ENCODE measurements at places on chromosomes 6 and 20.

DNA sequence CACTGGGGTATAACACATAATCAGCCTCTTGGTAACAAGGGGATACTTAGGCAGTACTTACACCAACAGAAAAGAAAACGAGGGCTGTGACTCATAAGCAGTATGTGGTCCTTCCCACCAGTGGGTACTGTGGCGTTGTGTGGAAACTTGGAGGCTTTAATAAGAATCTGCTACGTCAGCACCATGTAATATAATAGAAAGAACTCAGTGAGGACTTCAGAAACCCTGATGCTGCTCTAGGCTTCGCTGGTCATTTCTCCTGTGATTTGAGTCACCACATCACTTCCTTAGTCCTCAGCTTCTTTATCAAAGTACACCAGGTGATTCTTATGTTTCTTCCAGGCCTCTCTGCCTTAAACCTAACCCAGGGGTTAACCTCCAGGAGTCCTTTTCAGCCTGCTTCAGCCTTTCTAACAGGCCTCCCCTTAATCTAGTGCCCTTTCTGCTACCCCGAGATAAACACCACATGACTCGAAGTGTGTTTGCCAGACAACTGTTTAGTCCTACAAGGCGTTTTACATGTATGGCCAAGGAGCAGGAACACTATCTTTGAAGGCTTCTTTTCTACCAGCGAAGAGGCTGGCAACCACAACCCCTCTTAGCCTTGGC lies 68.5 kb downstream of the FYN start:
- DNase-seq = no peak

DNA sequence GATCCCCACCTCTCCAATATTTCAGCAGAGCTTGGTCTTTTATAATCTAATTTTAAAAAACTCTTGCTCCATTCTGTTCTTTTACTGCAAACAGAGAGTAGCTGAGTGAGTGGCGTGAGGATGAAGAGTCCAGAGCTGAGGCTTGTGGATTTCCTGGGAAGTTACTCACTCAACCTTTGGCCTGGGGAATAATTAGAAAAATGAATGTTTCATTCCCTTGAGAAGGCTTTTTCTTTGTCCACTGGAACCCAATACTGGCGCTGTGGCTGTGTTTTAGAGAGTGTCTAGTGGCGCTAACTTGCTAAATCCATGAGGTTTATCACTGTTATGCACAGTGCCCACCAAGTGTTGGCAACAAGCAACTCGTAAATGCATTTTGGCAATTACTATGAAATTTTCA lies 251.5 kb downstream of the HIVEP2 start:
- DNase-seq = no peak

GRCh38 chr6:35512740-35513139 lies at the start of gene TULP1:
Gene TULP1 (minus strand): TSS chr6:35512896. CDS start chr6:35512858, 38 bp downstream.
- DNase-seq = no peak

GRCh38 chr6:107670792-107671199 lies 153.3 kb downstream of the SCML4 start:
- DNase-seq = no peak

DNA sequence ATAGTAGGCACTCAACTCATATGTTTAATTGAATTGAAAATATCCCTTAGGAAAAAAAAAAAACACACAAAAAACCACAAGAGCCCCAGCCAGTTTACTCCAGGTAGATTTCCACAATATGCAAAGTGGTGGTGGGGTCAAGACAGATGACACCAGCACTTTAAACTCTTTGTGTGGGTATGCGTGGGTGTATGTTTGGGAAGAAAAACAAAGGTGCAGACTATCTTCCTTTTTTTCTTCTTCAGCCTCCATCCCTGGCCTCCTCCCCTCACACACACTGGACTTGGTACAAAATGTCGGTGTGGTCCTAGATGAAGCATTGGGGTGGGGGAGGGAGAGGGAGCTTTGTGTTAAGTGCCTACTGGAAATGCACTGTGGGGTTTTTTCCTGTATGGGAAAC lies 42.2 kb upstream of the CDKAL1 start:
- no peak for DNase-seq

DNA sequence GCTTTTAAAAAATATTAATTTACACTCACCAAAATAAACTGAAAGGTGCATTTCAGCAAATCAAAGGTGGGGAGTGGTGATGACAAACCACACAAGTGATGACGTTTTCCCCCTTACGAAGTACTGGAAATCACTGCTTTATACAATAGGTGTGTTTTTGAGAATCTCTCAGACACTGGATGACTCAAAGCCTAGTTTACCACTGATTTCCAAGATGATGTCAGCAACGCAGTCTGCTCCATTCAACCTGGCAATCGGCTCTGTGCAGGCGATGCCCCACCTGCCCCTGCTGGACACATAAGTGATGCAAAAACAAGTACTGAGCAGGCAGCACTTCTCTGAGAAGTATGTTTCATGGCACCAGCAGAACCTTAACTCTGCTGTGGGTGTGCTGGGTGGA lies 114.4 kb downstream of the SOD2 start:
- no peak for DNase-seq

DNA sequence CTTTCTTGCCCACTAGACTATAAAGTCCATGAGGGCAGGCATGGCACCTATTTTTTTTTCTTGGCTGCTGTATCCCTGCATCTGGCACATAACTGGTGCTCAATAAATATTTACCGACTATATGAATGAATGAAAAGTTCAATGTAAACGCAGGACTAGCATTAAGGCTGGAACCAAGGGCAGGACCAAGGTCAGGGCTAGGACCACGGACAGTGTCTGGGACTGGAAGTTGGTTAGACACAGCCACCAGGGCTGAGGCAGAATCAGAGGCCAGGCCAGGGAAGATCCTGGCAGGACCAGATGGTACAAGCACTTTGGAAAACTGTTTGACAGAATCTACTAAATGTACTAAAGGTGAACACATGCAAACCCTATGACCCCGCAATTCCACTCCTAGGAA lies 3.7 kb downstream of the TNXB start:
- no peak for DNase-seq

DNA sequence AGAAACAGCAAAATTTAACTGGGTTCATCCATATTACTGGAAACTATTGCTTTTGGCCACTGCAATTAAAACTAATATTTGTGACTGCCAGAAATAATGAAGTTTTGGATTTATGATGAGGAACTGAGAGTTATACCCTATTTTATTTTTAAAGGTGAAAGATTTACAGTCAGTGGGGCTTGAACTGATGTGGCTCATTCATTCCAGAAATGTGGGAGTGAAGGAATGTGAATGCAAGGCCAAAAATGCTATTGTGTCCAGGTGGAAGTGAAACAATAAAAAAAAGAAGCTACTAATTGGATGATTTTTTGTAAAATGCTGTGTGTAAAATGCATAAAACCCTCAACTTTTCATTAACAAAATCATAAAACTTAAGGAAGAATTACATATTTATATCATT lies 491.9 kb downstream of the COL12A1 start:
- no peak for DNase-seq

DNA sequence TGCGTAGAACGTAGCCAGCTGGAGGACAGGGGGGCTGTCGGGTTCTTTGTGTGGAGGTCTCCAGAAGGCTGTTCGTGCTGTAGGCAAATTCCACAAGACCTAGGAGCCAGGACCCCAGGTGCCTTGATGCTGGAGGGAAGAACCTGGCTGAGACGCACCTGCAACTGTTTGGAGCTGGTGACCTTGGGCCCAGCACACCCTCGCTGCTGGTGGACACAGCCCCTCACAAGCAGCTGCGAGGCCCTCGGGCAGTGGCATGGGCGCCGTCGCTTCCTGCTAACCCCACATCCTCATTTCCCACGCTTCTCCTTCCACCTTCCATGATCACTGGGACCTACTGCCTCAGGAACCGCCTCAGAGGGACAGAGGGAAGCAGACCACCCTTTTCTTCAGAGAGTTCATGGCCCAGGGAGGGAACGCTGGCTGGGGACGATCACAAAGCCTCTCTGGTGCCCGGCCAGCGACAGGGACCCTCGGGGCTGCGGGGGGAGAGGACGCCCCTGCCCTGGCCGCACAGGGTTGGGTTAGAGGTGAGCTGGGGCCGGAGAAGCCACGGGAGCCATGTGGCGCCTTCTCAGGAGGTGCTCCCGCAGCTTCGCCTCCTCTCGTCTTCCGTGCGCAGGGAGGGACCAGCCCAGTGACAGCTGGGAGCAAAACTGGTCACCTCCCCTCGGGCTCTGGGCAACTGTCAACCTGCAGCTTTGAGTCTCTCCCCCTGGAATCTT lies 18.4 kb downstream of the DLL1 start:
- no peak for DNase-seq

GRCh38 chr20:49268600-49269365 lies 9.1 kb downstream of the ZNFX1 start:
- DNase-seq = no peak

GRCh38 chr6:158717341-158718330 lies 67.8 kb downstream of the SYTL3 start:
- DNase-seq = no peak

DNA sequence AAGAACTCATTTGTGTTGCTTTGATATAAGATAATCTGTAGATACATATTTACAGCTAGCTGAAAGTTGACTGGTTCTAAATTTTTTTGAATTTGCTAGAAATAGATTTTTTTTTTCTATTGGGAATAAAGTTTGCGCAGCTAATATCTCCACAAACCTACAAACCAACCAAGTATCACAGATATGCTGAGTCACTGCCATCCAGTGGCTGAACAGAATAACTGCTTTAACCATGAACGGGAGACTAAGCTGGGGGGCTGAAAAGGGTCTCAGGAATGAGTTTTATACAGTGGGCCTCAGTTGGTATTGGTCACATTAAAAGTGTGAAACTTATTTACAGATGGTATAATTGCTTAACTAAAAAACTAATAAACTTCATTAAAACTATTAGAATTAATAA lies 326.7 kb upstream of the CNR1 start:
- no peak for DNase-seq

DNA sequence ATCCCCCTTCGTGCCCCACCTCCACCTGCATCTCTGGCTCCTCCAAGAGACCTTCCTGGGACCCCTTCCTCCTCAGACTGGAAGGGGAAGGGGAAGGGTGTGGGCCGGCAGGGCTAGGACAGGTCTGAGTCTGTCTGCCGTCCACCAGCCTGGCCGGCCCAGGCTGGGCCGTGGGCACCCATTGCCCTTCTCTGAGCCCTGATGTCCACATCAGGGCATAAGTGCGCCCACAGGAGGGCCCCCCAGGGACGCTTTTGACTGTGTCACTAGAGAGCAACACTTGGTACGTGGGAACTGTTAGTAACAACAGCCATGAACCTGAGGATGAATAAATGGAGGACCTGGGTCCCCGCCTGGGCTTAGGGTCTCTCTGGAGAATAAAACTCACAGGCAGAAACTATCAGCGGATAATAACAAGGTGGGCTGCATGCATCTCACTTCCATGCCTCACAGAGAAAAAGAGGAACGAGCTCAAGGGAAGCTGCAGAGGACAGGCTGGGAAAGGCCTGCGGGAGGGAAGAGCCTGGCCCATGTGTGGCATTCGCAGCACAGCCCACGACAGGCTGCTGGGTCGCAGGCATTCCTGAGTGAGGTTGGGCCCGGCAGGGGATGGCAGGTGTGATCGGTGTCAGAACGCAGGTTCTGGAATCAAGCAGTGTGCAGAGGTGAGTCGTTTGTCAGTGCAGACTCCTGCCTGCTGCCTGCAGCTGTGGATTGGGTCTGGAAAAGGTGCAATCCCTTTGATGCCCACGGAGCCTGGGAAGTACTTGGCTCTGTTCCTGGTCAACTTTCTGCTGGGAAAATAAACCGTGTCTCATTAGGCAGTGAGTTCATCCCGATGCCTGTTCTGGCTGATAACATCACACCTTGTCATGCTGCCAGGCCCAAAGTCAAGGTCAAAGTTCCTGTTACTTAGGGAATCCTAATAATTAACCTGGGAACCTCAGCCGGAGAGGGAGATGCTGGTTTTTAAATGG lies 60.9 kb downstream of the BCAS4 start:
- DNase-seq = no peak
